Lower leg skin (tissue), 4 donors: ENCODE measurements at places on chromosomes 1 and 21. TPM values are rescaled to one million over a fixed set of nuclear protein-coding genes. Genes with fewer than 3 reads are reported as not detected.

DNA sequence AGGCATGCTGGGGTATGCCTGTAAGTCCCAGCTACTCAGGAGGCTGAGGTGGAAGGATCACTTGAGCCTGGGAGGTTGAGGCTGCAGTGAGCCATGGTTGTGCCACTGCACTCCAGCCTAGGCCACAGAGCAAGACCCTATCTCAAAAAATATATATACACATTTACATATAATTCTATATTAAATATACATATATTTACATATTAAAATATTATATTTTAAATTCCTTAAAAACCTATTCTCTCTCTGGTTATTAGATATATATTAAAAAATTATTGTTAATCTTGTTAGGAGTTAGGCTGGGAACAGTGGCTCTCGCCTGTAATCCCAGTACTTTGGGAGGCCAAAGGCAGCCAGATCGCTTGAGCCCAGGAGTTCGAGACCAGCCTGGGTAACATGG lies 22.7 kb downstream of the GLMN start:
- no peak for DNase-seq

DNA sequence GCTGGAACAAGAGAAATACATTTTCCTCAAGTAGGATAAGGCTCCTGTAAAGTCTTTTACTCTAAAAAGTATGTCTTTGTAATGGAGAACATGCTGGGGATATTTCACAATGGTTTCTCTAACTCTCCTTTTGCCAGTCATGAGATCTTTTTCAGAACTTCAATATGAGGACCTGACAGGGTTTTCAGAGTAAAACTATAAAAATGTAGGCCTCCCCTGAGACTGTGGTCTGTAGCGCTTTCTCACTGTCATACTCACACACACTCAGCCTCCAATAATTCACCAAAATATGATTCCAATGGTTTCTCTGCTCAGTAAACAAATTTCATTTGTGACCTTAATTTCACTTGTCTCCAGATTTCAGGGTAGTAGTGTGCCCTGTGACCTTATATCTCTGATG lies 440.1 kb upstream of the PTBP2 start:
- no peak for DNase-seq

DNA sequence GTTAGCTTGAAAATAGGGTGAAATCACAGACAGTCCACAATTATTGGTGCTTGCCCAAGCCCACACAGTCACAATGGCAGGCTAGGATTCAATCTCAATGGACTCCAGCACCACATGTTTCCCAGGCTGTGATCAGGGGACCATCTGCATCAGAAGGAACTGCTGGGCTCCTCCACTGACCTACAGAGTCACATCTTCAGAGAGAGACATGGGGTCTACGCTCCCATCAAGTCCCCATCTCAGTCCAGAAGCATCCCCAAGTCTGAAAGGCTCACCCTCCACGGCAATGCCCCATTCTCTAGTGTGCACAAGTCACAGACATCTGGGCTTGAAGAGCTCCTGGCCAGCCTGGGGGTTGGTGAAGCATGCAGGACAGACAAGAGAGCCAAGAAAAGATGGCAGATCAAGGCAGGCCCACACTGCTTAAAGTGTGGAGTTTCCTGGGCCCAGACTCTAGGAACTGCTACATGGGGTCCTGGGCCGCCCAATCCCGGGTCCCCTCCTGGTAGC lies 262.5 kb downstream of the NPHP4 start:
- no peak for DNase-seq

DNA sequence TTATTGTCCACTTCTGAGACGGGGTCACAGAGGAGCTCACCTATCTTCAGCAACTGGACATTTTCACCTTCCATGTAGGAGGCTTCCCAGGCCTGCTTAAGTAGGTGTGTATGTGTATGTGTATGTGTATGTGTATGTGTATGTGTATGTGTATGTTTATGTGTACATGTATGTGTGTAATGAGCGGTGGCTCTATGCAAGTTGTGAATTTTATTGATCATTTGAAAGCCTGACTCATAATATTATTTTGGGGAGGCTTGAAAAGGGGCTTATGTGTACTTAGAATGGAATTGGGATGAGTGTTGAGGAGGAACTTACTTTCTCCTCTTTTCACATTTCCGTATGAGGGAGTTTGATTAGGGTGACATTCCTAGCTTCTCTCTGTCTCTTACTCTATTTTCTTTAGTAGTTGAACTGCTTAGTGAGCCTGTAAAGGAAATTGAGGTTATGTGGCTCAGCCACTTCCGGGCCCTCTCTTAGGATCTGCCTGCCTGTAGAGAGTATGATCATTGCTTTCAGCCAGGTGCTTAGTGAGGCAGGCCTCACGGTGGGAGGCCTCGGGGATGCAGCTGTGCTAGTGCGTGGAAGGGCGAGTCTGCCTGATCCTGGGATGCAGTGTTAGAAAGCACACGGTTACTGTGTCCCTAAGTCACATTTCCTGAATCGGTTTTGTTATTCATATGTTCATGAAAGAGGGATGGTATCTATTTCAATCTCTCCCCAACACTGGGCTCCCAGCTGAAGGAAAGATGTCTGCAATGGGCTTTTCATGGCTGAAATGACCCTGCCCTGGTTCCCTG lies 61.0 kb downstream of the IER5 start:
- peak; percentile 74 for DNase-seq

DNA sequence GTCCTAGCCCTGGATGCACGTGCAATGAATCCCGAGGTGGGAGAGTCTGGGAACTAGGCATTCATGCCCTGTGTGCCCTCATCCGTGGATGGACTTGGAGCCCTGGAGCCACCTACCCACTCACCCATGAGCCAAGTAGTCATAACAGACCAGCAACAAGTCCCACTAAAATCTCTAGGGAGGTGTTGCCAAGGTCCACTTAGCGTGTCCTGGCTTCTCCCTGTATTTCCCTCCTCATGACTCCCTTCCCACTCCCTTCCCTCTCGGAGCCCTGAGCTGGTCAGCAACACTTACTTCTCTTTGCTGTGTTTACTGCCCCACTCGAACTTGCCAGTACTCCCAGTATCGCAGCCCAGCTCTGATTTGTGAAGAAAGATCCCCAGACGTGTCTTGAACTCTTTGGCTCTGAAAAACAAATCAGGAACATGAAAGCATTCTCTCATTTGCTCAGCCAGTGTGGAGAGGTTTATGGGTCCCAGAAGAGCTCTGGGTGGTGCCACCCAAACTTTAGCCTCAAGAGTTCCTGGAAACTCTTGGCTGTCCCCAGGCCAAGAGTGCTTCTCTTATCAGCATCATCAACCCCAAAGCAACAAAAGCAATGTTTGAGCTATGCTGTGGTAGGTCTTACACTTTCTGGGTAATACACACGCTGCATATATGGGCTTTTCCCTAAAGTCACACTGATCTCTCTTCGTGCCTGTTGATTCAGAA lies 1.1 kb downstream of the RGS16 start:
- no peak for DNase-seq

DNA sequence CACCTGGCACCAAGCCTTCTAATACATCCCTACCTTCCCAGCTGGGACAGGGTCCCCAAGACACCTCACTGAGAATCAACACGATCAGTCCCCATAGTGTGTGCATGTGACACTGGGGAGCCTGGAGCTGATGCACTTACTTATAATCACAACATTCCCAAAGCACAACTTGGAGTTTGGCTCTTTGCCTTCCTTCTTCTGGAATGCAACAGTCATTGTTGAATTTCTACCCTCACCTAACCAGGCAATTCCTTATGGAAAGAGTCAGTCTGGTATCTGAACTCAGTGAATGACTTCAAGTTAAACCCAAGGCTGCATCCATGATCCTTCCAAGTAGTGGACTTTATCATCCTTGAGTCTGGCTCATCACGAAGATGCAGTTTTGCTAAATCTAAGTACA lies 86.1 kb downstream of the DSCAM start:
- DNase-seq = no peak

The VANGL2 gene
- 27.3 TPM for total RNA-seq

The VHLL gene
- not detected for total RNA-seq

DNA sequence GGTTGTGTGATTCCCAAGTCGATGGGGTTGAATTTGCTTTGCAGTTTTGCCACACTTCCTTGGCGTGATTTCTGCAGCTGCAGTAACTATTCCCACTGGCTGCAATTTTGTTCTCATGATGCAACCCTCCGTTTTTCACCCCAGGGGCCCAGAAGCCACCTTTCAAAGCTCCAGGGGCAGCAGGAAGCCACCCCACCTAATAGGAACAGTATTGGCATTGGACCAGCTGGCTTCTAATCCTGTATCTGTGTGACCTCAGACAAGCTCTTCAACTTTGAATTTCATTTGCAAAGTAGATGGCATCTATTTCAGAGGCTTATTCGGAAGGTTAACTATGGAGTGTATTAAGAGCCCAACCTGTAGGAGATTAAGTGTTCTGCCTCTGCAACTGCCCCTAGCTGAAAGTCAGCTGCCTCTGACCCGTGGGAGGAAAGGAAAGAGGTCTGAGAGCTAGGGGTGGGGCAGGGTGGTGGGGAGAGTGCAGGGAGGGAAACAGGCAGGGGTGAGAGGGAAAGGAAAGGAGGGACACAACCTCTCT lies 12.6 kb downstream of the C1orf115 start:
- no peak for DNase-seq

- DNase-seq = no peak
Observed at GRCh38 chr1:240178366-240178765, 86.7 kb downstream of the FMN2 start.

- no peak for DNase-seq
Observed at GRCh38 chr1:201348211-201348566, 29.3 kb downstream of the TNNT2 start.

- DNase-seq = no peak
Observed at GRCh38 chr1:97636941-97637340, 283.9 kb downstream of the DPYD start.

- no peak for DNase-seq
Observed at GRCh38 chr1:5662744-5663126, 329.5 kb downstream of the NPHP4 start.

GRCh38 chr1:24206516-24207394 lies 19.7 kb upstream of the IFNLR1 start:
- no peak for DNase-seq

The SPRR5 gene
- total RNA-seq = 73.7 TPM

GRCh38 chr1:220956501-220957232 lies 77.4 kb downstream of the HLX start:
- DNase-seq = no peak

The SFN gene
- total RNA-seq = 755 TPM

The NIT1 gene
- 26.6 TPM for total RNA-seq

DNA sequence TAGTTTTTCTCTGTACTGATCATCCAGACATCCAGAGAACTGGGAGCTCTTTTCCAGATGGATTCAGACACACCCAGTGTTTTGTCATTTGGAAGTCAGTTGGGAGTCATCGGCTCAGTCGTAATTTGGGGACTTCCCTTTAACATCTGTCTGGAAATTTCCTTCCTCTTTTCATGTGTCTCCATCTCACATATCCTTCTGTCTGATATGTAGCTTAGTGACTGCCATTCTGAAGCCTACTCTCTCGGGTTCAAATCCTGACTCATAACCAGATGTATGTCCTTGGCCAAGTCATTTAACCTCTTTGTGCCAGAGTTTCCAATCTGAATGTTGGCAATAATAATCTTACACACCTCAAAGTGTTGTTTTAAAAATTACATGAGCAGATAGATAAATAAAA lies 3.0 kb downstream of the MORC3 start:
- DNase-seq = no peak

- no peak for DNase-seq
Observed at GRCh38 chr1:177799746-177800145, 170.1 kb downstream of the SEC16B start.
